ENCODE measurements at places on chromosomes 2 and 18.

- DNase-seq = no peak
Measured at GRCh38 chr2:55213822-55214221, 18.3 kb downstream of the CLHC1 start.

DNA sequence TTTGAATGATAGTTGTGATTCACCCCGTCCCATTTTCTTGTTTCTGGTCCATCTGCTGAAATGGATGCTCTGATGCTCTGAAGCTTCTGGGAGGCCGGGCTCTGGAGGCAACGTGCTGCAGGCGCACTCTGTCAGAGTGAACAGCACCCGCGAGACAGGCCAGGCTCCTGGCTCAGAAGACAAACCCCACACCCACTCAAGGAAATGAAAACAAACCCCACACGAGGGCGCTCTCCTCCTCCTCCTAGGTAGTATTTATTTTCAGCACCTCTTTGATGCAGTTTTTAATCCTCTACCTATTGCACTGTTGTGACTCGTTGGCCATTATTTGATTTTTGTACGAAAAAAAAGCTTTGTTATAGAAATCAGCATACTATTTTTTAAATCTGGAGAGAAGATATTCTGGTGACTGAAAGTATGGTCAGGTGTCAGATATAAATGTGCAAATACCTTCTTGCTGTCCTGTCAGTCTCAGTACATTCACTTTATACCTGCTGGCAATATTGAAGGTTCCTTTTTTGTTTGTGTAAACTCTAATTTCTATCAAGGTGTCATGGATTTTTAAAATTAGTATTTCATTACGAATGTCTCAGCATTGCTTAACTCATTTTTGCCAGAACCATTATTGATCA, 10.3 kb upstream of the CHST10 start:
- DNase-seq = peak; percentile 72

- DNase-seq = no peak
Measured at GRCh38 chr2:158686210-158686691, 108.9 kb upstream of the DAPL1 start.

DNA sequence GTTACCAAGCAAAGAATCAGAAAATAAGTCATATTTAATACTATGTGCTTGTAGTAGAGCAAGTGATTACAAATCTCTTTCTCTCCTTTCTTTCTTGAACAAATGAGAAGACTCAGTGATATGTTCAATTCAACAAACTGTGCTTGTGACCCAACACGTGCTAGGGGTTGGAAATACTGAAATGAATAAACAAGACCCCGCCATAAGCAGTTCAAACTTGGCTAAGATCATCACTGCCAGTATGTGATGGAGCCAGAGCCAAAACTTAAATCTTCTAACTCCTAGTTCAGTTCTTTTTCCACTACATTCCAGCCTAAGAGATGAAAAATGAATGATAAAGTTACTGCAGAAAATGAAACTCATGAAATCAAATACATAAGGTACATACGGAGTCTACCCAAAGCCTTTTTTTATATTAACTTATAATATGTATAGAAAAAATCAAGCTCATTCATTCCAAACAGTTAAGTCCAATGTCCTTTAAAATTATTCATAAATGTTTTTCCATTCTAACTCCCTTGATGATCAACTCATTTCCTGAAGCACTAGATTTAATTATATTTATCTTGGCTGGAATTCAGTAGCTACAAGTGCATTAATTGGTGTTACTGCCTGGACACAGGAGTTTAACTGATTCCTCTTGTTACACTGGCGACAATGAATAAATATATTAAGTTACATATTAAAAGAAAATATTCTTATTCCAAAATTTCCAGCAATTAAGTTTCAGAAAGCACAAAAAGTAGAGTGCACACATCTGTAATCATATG, 36.0 kb downstream of the GALNT3 start:
- DNase-seq = no peak

DNA sequence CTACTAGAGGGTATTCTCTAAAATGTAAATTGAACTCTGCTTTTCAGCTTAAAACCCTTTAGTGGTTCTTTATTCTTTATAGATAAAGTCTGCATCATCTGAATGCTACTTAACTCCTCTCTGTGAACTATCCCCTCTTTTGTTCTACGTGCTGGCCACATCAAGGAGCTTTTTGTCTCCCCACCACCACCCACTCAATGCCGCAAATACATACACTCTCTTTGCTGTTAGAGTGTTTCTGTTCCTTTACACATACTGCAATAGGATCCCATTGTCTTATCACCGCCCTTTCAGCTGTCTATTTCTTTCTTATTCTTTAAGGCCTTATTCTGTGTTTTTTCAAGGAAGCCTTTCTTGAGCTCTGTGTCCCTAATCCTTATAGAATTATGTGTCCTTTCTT, 83.3 kb downstream of the EML4 start:
- no peak for DNase-seq

DNA sequence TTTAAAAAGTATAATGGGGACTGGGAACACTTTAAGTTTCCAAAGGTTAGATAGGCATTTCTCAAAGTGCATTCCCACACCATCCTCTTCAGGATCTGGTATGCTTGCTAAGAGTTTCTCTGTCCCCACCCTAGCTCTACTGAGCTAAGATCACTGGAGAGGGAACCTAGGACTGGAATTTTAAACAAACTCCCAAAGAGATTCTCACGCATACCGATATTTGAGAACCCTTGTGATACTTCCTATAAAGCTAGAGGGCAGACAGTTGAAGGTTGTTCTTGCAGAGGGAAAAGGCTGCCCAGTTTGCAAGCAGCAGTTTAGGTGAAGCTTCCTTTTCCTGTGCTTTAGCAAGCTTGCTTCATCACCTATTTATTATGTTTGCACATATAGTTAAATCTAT, 3.6 kb downstream of the CNRIP1 start:
- no peak for DNase-seq

- peak; percentile 74 for DNase-seq
Measured at GRCh38 chr2:127080938-127081755, 25.8 kb downstream of the BIN1 start.

- DNase-seq = no peak
Measured at GRCh38 chr2:73253400-73253799, 19.3 kb downstream of the CCT7 start.

DNA sequence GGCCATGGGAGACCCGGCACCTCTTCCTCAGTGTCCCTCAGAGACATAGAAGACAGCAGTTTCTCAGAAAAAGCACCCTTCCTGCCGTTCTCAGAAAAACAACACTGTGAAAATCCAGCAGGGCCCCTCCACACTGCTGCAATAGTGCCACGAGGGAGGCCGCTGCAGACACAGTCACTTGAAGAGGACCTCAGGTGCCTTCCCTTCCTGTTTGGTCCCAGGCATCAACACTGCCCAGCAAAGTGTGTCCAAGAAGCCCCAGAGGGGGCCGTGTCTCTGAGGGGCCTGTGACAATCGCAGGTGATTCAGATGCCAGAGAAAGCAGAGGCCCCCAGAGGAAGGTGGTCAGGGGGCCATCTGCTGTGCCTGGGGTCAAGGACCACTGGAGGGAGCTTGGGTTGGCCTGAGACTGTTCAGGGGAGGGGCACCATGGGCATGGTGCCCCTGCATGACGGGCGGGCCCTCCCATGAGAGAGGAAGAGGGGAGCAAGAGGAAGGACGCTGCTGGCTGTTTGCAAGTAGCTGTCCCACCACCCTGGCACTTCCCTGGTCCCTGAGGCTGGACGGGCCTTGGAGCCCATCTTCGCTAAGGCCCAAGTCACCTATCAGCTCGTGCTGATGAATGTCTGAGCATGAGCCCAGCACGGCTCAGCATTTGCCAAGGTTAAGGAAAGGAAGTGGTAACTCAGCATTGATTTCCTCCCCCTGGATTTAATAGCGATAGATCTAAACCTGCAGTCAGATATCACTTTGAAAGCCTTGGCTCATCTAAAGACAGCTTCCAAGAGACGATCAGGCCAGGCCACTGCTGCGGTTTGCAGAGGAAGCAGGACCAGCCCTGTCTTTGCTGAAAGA, 9.1 kb downstream of the TWIST2 start:
- DNase-seq = no peak

DNA sequence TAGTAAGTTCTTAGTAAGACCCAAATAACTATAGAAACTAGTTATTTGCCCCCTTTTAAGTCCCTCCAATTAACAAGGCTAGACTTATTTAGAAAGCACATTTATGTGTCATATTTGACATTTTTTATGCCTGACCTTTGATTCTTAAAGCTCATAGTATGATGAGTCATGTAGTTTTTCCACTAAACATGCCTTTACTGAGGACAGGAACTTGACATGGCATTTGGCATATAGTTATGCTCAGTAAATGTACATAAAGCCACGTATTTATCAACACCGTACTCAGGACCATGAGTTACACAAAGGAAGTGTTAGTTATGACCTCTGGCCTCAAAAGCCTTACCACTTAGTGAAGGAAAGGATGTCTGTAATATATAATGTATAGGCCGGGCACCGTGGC, 78.9 kb downstream of the GNAL start:
- no peak for DNase-seq

DNA sequence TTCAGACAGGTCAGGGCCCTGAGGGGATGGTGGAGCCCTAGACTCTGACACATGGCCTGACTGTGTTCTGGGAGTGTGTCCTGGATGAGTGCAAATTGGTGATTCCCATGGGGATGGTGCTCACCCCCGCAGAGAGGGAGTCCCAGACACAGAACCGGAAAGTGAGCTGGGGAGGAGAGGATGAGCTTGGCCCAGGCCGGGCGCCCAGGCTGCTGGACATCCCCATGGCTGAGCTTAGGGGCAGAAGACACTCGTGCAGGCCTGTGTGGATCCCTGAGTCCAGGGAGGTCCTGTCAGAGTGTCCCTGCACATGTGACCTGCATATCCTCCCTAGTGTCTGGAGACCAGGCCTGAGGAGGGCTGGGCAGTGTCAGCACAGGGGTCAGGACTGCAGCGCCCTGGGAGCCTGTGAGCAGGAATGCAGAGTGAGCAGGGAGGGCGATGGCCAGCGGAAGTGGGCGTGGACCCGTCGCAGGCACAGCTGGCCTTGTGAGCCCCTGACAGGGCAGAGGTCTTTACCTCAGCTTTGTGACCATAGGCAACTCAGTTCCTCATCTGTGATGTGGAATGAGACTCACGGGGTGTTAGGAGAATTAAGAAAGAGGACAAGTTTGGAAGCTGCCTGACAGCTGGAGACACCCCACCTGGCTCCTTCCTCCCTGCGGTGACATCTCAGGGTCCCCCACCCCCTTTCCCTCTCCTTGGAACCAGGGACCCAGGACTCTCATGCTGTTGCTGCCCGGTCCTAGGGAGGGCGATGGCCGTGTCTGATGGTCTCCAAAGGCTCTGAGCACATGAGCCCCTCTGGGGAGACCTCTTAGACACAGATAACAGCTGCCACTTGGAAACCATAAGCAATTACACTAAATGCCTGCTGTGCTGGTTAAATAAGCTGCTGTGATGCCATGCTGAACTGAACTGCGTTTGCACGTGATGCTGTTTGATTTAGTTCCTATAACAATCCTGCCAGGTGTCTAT, 62.6 kb upstream of the HS6ST1 start:
- DNase-seq = peak; percentile 76

GRCh38 chr2:46974174-46974573, 58.6 kb upstream of the MCFD2 start:
- no peak for DNase-seq

DNA sequence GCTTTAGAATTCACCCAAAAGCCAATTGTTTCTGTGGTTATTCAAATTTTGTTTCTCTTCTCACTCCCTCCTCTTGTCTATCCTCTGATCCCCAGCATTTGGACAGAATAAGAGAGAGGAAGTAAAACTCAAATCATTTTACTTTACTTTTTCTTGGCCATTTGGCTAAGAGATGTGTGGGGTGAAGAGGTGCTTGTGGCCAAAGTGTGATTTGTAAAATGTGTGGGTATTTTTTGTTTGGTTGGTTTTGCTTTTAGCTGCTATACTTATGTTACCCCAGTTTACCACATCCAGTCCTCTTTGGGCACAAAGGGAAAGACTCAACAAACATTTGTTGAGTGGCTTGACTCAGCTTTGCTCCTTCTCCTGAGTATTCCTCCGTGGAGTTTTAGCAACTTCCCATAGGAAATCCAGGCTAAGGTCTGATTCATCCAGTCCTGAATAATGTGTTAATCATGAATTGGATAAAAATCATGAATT, 109.1 kb upstream of the CYP1B1 start:
- DNase-seq = no peak

DNA sequence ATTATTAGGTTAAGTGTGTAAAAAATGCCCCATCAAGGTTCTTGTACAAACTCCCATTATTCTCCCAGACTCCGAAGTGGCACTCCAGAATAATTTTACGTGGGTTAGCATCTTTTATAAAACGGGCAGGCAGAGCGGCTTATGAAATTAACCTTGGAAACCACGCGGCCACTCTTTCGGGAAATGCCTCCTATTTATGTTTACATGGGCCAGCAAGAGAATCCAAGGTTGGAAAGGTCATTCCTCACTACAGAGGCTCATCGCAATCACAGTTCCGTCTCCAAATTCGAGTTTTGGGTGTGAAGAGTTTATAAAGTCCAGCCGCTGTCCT, 1.2 kb upstream of the IMPA2 start:
- peak; percentile 58 for DNase-seq

DNA sequence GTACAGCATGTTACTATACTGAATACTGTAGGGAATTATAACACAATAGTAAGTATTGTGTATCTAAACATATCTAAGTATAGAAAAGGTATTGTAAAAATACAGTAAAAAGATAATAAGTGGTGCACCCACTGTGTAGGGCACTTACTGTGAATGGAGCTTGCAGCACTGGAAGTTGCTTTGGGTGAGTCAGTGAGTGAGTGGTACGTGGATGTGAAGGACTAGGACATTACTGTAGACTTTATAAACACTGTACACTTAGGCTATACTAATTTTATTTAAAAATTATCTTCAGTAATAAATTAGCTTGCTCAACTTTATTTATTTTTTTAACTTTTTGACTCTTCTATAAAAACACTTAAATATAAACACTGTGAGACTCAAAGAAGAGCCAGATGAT, 82.6 kb downstream of the MTA3 start:
- no peak for DNase-seq

DNA sequence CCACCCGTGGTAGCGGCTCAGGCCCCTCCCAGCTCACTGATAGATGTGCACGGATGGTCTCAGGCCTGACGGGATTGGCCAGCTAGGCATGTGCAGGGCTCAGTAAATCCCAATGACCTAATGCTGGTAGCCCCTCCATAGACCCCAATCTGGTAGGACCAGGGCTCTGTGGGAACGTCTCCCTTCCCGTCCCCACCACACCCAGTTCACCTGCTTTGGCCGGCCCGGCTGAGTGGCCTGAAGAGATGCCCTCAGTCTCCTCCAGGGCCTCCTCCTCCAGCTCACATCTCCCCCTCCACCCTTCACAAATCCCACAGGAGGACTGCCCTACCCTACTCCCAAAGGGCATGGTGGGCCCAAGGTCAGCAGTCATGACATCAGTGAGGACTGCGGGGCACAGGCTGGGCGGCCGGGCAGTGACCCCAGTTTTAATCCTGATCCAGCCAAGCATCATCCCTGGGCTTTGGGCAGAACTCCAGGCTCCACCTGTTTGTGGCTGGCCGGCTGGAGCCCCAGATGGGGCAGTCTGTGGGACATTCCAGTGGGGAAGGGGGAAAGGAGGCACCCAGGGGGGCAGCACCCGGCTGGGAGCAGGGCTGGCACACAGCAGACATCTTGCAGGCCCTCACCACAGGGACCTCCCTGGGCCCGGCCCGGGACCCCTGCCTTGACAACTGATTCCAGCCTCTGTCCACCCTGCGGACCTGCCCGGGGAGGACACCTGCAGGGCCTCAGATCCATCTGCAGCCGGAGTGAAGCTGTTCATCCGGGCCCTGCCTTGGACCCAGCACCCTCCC, 2.3 kb downstream of the KIF1A start:
- DNase-seq = no peak

All from NCI-H82 (cell line).